ENCODE measurements at places on chromosomes 5 and 9.

- DNase-seq = peak; percentile 86
Observed at GRCh38 chr9:85610074-85610860, 131.5 kb downstream of the AGTPBP1 start.

- no peak for DNase-seq
Observed at GRCh38 chr9:16135968-16136367, 583.1 kb downstream of the CCDC171 start.

DNA sequence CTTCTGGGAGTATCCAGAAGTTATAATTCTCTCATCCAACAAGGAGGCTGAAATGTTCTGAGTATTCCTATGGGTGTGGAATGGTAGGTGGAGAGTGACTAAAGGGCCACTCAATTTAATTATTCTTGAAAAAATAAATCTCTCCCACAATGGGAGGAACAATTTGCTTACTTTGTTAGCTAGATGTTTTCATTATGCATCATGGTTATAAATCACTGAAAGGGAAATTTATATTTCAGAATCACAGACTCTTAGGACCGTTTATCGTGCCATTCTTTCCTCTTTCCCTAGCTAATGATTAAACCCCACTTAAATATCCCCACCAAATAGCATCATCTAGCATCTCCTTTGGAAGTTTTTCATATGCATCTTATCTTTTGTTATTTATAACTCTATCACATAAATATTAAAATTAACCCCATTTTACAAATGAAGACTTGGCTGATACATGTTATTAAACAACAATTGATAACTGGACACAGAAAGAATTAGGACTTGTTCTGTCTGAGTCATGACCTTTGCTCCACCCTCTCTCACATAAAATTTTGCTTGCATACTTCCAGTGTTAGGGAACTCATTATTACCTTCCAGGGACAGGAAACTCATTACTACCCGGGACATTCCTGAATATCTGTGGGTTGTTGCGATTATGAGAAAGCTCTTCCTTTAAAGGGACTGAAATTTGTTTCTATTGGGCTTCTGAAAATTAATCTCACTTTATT is 94.9 kb upstream of the NMUR2 start:
- DNase-seq = no peak

DNA sequence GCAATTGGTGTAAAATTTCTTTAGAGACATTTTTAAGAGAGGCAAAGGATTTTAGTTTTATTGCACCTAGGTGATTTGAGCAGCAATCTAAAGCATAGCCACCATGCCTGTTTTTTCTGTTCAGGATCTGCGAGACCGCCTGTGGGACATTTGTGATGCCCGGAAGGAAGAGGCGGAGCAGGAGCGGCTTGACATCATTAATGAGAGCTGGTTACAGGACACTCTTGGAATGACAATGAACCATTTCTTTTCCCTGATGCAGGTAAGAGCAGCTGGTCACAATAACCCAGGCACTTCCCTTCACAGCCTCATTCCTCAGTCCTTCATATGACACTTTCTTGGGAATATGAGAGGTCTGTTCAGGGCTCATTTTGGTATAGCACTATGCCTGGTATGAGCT is 103.2 kb upstream of the IL7R start:
- no peak for DNase-seq

DNA sequence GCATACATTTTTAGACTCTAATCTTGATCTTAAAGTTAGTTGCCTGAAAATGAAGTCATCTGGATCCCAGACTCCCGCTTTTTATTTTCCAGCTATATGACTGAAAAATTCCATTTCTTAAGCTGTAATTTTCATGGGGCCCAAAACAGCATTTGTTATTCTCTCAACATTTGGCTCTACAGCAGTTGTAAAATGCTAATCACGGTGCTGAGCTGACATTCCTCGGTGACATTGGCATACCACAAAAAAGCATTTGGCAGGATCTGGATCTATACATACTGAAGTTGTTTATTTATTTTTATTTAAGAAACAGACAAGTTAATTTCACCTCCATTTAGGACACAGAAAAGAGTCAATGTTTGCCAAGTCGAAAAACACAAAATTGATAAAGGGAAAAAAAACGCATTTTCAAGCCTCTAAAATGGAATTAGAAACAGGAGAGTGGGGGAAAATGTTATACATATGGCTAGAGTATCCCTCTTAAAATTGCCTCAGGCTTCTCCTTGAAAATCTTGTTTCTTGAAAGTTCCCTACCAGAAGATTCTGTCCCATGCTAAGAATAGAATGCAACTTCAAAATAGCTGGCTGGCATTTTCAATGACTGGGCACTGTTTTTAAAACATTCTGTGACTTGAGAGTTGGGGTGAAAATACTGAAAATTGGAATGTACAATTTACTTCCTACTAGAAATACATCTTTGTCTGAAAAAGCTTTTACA is 207.5 kb upstream of the TBCA start:
- DNase-seq = no peak

DNA sequence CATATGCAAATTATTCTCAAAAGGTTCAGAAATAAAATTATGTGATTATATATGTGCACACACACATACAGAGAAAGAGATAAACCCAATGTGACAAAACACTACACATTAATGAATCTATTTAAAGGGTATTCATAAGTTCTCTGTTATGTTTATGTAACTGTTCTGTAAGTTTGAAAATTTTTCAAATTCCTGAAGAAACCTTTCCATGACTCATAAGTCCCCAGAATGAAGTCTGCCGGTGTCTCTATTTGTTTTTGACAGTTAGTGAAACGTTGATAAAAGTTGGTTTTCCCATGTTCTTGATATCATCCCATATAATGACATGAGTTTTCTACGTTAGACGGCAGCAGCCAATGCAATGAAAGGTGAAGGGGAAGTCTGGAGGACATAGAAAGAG is 199.5 kb upstream of the PUM3 start:
- no peak for DNase-seq

GRCh38 chr9:90870621-90871326 is 69.2 kb downstream of the SYK start:
- DNase-seq = peak; percentile 55

DNA sequence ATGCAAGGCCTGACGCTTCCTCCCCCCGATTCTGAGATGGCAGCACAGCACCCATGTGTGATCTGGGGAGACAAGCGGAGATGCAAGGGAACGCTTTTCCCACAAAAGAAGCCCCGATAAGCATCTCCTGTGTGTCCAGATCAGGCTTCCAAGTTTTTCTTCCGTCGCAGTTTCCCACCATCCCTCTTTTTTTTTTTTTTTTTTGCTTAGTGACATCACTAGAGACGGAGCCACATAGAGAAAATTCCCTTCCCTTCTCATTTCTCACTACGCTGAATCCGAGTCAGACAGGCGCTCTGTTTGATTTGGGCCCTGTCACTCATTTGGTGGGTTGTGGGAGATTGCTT is 160.9 kb downstream of the HSD17B3 start:
- DNase-seq = no peak

DNA sequence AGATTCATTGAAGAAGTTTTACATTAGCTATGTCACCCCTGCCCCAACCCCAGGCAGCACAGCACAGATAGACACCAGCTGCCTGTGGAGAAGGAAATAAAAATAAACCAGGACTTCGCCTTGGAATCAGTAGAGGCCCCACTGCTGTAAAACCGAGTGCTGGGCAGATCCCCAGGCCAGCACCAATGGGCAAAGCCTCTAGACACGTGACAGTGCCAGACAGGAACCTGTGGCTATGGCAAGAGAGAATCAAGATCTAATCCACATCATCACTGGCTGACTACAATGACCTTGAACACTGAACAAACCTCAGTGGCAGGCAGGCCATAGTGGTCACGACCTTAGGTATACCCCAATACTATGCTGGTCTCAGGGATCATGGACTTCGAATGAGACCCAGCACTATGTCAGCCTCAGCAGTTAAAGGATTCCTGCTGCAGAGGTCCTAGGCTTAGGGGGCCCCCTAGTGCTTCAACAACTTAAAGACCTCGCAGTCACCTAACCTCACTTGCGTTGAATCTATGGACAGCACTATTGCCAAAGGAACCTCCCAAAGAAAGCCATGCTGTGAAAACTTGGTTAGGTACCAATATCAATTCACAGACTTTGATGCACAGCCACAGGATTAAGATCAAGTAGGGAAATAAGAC is 2118.6 kb upstream of the C9orf72 start:
- DNase-seq = no peak

DNA sequence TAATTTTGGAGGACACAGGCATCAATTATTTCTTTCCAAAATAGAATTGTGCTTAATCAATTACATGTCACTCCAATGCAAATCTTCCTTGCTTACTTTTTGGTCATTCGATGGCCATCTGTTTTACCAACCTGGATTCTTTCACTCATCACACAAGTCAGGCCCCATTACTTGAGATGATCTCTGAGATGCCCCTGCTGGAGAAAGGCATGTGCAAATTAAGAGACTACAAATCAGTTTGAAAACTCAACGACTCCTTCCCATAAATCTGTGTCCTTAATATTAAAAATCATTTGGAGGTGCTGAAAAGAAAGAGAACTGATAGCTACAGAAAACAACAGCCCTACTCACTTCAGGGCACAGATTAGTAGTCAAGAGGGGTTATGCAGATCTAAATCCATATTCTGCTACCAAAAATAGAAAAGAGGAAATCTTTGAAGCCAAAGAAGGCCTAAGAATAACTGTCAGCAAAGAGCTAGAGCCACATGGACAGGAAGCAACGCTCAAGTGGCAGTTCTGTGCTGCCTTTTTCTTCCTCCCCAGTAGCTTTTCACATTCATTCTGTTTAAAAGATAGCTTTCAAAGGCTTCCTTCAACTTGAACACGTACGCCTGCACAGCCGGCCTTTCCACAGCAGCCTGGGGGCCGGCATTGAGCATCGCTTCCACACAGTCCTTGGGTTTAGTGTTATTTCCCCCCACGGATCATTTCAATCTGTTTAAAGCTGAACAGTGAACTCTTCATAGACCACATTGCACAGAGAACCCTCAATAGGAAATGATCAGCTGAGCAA is 79.3 kb upstream of the MAP3K1 start:
- peak; percentile 69 for DNase-seq

GRCh38 chr5:111277061-111277460 is 52.9 kb downstream of the CAMK4 start:
- no peak for DNase-seq

DNA sequence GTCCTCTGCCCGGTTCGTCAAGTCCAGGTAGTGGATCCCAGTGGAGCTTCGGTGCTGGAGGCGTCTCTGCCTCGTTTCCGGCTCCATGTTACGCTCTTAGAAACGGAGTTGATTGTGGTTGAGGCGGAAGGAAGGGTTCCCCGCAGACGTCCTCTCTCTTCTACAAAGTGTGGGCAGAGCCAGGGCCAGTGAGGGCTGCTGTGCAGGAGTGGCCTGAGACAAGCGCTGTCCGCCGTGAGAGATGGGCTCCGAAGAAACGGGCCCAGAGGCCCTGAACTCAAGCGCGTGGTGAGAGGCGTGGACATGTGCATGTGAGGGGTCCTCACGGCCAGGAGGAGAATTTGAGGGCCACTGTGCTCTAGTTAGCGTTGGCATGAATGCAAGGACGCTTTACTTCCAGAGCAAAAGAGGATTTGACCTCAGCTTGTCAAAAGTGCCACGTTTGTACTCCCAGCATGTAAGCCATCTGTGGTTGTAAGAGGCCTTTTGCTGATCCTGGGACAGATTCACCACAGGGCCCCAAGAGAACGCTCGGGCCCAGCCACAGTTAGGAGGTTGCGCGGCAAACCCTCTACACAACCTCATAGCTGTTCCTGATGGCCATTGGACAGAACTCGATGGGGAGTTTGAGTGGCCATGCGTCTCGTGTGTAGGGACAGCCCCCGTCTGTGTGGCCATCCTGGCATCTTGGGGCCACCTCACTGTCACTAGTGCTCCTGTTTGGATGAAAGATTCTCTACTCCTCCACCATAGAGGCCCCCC is 10.2 kb downstream of the MAN1B1 start:
- no peak for DNase-seq

DNA sequence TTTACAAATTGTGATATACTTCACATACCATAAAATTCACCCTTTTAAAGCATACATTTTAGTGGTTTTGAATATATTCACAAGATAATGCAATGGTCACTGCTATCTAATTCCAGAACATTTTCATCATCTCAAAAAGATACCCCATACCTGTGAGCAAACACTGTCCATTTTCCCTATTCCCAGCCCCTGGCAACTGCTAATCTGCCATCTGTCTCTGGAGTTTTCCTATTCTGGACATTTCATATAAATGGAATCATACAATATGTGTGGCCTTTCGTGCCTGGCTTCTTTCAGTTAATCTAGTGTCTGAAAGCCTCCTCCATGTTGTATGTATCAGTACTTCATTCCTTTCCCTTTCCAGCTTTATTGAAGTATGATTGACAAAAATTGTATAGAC is 14.7 kb downstream of the SNX30 start:
- DNase-seq = no peak

DNA sequence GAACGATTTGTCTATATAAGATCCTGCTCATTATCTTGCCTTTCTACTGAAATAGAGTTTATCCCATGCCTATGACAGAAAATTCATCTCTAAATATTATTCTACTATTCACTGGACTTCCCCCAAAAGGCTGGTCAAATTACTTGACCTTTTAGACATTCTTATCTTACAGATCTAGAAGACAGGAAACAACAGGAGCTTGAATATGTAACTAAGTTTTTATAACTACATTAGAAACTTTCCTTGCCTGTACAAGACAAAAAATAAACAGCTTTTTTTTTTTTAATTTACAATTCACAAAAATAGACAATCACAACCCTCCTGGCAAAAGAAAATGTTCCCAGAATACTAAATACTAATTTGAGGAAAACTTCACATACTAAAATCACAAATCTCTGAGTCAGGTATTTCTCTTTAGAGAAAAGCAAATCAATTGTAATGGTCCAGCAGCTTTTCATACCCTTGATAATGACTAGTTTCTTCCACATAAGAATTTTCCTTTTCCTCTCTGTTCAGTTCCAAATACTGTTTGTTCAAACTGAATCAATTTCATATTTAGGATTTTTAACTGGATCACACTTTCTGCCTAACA is 68.6 kb downstream of the MLLT3 start:
- no peak for DNase-seq

DNA sequence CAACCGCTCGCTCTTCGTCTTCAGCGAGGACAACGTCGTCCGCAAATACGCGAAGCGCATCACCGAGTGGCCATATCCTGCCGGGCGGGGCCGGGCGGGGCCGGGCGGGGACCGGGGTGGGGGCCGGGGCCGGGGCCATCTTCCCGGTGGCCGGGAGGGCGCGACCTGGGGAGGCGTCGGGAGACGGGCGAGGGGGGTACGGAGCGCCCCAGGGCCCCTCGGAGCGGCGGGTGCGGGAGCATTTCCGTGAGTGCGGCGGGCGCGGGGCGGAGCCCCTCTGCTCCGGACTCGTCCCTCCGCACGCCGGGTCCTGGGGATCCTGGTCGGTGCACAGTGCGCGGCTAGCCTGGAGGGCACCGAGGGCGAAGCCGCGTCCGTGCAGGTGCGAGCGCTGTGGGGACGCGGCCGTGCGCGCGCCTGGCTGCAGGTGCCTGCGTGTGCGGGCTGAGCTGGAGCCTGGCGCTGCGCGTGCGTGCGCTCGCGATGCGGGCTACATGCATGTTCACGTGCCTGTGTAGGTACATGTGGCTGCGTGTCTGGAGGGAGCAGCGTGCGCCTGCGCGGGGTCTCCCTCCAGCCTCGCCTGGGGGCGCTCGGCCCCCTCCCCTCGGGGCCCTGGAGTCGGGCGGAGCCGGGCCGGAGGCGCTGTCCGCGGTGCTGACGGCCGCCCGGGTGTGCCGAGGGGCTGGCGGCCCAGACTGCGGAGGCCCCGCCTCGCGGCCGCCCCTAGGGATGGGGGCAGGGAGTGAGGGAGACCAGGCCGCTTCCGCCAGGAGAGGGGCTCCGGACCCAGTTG is 762 bp downstream of the CACNA1B start:
- DNase-seq = peak; percentile 66

Measured in left kidney (tissue), 8 donors.